GM23248 (cell line): ENCODE measurements at places on chromosomes 5 and 9.

DNA sequence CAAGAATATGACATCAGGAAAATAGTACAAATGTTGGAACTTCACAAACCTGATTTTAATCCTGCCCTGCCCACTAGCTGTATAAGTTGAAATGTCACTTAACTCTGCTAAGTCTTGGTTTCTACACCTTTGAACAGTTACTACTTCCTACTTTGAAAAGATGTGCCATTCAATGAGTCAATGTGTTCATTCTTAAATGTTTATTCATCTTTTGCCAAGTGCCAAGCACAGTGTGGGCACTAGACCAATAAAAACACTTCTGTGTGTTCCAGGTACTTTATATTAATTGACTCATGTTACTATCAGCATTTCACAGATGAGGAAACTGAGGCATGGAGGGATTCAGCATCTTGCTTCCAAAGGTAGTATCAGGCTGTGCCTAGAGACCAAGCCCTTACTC, 12.8 kb downstream of the PDCL start:
- DNase-seq: no peak

DNA sequence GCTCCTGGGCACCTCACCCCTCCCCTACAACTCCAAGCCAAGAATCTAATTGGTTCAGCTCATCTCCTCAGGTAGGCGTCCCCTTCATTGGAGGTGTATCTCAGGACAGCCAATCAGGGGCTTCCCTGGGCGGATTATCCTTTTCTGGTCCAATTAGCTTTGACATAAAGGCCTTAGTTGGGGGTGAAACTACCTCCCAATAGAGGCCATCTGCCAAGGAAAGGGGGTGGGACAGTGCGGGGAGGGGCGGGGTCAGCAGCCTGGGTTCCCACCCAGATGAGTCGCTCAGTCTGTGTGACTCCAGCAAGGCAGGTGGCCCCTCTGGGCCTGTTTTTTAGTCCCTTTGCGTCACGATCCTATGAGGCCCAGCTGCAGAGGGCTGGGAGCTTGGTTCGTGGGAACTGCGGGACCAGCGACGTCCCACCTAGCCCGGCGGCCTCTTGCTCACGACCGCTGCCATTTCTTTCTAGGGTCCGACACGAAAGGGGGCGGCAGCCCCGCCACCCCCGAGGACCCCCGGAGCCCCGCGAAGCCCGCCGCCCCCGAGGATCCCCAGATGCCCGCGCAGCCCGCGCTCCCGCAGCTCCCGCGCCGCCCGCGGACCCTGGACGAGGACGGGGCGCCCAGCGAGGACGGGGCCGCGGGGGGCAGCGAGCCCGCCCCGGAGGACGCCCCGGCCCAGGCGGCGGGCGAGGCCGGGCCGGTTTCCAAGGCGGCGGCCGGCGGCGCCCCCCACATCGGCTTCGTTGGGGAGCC, 8.9 kb downstream of the PRRT1B start:
- no peak for DNase-seq

GRCh38 chr9:132369421-132369820, 14.6 kb upstream of the SETX start:
- DNase-seq: no peak

GRCh38 chr5:127068493-127069214, 4.6 kb downstream of the C5orf63 start:
- peak; percentile 32 for DNase-seq

DNA sequence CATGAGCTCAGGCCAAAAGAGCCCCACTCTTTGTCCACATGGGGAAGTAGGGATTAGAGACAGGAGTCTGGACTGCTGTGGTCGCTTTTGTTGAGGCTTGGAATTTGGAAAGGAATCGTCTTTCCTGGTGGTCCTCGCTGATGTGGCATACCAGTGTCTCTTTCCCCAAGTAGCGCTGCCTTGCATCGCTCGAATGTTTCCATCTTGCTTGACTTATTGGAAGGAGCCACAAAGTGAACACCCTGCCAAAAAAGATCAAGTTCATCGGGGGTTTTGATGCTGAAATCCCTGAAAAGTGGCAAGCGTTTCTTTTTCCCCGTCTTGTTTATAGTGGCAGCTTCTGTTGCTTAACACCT, 161.3 kb downstream of the MACROH2A1 start:
- DNase-seq: no peak

- peak; percentile 26 for DNase-seq
Measured at GRCh38 chr9:2271426-2271825, 256.3 kb downstream of the SMARCA2 start.

- DNase-seq: peak; percentile 18
Measured at GRCh38 chr5:31469886-31470285, 62.0 kb downstream of the DROSHA start.

- no peak for DNase-seq
Measured at GRCh38 chr5:9452181-9452580, 93.7 kb downstream of the SEMA5A start.

GRCh38 chr9:36793277-36793676, 220.6 kb downstream of the MELK start:
- no peak for DNase-seq

GRCh38 chr9:36833954-36834353, 200.1 kb downstream of the PAX5 start:
- no peak for DNase-seq

DNA sequence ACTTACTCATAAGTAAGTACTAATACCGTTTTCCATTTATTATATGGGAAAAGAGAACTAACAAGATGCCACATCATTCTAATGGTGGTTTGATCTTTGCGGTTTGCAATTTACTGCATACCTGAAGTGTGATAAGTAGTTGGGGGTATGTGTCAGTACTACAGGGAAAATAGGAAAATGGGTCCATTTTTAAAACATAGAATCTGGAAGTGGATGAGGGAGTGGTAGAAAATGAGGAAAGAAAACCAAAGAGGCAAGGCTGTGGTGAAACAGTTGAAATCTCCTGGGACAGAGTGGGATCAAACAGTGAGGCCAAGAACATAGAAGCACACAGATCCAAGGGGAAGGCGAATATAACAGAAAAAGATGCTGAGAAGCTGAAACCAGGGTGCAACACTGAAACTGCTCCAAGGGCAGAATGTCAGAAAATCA, 6.7 kb downstream of the ADAMTSL1 start:
- DNase-seq: peak; percentile 83

DNA sequence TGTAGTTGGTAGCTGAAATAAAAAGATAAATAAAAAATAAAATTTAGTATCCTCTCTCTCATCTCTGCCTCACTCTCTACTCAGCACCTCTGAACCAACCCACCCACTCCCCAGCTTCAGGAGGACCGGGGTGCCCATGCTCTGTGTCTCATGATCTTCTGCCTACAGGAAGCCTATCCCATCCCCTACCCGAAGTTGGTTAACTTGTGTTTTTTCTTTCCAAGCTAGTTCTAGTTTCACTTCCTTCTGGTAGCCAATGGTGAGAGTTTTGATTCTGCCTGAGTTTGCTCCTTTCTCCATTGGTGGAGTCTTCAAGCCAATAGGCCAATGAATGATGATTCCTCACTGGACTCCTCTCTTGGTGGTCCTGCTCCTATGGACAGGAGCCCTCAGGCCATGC, 32.1 kb downstream of the SNX24 start:
- DNase-seq: no peak

GRCh38 chr5:146703899-146704298, 174.7 kb downstream of the PPP2R2B start:
- DNase-seq: peak; percentile 26

GRCh38 chr9:127898433-127899127, 823 bp downstream of the ST6GALNAC6 start:
- peak; percentile 94 for DNase-seq

GRCh38 chr9:129263836-129264235, 85.8 kb upstream of the IER5L start:
- DNase-seq: peak; percentile 22

- DNase-seq: no peak
Measured at GRCh38 chr9:130770093-130770492, 65.0 kb upstream of the ABL1 start.

GRCh38 chr5:133552925-133553525, 59.3 kb downstream of the FSTL4 start:
- peak; percentile 69 for DNase-seq

DNA sequence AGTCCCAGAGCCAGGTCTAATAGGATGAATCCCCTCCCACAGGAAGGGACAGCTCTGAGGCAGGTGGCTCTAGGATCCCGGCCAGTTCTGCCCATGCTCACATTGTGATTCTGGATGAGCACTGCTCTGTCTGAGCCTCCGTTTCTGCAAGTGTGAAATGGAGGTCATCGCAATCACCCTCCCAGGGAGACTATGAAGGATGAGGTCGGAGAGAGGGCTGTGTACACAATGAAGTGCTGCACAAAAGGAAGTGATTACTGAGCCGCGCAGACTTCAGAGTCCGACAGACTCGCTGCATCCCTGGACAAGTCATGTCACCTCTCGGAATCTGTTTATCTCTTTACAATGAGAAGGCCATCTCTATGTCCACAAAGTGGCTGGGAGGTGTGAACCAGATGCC, 21.7 kb downstream of the LHX6 start:
- DNase-seq: no peak

DNA sequence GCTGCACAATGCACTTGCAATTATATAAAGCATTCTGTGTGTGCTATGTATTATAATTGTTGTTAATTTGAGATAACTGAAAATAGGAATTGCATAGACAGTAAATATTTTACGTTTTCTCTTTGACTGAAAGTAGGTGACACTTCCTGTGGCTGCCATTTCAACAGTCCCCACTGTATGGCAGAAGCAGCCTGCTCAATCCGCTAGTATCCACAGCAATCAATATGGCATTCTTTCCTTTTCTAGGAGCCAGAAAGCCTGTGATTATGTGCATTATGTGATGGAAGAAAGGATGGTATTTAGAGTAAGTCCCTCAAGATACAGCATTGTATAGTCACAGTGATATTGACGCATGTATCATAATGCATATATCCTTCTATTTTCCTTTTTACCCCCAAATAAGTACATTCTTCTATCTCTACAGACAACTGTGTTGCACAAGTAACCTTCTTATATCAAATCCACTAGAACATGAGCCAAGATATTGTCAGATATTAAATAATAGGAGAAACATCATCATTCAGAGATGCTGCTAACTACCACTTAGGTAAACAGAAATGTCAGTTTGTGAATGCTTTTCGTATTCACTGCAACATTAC, 59.7 kb downstream of the CARTPT start:
- DNase-seq: peak; percentile 28

GRCh38 chr5:99019812-99020697, 91.2 kb upstream of the CHD1 start:
- DNase-seq: peak; percentile 95

GRCh38 chr5:43363445-43364152, 48.6 kb downstream of the CCL28 start:
- DNase-seq: no peak

- DNase-seq: no peak
Measured at GRCh38 chr9:106326493-106326892, 536.5 kb upstream of the ZNF462 start.

DNA sequence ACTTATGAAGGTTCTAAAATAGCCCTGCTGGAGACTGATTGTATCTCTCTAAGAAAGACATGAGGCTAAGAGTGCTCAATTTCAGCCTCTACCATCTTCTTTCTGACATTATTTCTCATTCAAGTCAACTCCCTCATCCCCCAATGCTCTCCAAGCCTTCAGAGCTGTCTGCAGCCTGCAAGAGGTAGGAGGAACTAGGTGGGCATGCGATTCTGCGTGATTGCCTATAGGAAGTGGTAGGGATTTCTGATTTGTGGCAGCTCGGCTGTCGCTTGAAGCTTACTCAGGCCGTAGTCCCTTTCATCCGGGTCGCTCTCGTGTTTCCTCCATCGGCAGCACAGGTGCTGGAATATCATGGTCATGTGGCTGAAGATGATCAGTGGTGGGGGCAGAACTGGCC, 138.1 kb upstream of the KLF9 start:
- no peak for DNase-seq

DNA sequence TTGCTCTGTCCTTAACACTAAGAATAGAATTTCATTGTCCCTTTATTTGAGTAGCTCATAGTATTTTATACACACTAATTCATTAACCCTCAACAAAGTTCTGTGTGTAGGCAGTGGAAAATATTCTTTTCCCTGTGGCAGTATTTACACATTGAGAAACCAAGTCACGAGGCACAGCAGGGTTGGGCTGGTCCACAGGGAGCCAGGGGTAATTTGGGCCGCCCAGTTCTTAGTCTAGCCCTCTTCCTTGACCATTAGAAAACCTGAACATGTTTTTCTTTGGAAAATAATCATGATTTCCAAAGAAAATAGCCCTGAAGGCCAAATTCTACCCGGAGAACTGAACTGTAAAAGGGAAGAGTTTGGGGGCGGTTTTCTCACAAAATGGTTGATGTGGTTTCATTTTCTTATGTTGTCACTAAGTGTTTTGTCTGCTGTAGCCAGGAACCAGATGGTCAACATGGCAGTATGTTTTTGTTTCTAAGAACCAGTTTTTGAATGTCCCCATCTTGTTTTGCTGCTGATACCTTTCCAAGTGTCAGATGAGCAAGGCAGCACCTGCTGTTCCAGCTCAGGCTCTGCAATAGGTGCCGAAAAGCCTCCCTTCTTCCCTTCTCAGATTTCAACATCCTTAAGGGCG, 29.6 kb downstream of the ARHGEF28 start:
- DNase-seq: no peak

GRCh38 chr9:81377320-81377719, 312.0 kb downstream of the TLE1 start:
- DNase-seq: no peak

DNA sequence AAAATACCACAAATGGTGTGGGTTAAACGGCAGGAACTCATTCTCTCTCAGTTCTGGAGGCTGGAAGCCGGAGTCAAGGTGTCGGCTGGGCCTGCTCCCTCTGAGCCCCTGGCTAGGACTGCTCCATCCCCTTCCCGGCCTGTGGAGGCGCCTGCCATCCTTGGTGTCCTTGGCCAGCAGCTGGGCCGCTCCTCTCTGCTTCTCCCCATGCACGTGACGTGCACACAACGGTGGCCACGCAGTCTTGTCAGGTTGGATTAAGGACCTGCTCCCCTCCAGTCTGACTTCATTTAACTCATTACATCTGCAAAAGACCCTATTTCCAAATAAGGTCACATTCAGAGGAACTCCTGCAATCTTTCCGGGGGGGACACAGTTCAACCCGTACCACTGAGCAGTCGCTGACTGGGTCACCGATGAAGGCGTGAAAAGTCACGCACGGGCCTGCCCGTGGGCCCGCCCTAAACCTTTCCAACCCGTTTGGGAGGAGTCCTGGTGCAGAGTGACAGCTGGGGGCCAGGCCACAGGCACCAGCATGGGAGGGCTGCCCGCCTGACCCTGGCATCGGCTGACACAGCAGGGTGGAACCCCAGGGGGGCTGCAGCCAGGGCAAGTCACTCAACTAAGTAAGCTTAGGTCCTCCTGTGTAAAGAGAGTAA, 135.2 kb downstream of the COL23A1 start:
- DNase-seq: no peak
